ENCODE measurements at places on chromosomes 1 and 21.
A peak's percentile ranks its signal among the peaks of the same experiment; 100 is the strongest.

DNA sequence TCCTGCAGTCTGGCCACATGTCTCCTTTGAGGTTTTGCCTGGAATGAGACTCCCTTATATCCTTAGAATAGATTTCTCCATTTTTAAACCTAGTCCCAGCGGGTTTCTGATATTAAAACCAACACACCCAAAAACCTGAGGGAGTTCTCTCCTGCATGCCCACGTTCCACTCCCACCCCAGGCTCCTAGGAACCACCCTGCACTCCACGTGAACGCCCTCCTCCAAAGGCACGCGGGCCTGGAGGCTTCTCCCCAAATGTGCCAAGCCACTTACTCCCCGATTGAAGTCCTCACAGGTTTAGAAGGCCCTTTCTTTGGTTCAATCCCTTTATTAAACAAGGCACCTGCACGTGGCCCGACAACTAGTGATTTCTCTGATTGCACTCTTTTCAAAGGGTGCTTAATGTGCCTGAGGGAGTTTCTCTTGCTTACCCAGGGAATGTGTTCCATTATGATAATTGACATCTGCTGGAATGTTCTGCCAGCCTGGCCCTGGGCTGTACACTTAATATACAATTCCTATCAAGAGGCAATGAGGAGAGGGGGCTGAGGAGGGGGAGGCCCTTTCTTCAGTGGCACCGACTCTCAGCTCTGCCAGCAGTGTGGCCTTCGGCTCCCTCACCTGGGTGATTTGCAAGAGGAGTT, 104.3 kb upstream of the ADAR start:
- DNase-seq, result no peak
- H3K27ac ChIP-seq, result no peak overlapping the region
- no peaks in the 10 kb centered on the region for H3K27me3 ChIP-seq
- no peaks in the 10 kb centered on the region for H3K4me1 ChIP-seq
- no peak overlapping the region for H3K4me3 ChIP-seq

DNA sequence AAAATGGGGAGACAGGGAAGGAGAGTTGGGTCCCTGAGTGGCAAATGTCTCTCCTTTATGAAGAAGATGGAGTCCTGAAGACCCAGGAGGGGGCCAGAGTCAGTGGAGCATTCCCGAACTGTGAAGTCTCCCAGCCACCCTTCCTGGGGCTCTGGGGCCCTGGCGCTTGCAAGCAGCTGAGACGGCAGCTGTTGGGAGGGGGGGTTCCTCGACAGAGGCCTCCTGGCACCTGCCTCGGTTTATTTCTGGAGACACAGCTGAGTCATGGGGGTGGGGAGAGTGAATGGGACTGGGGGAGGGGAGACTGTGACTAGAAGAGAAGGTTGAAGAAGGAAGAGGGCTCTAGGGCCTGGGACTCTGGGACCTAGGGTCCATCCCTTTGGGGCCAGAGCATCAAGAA, 14.0 kb downstream of the NES start:
- H3K27ac ChIP-seq, result peak overlapping the region; percentile 49
- H3K36me3 ChIP-seq, result no peaks in the 10 kb centered on the region
- H3K4me1 ChIP-seq, result peaks cover 78% of the 10 kb centered on the region
- DNase-seq, result peak; percentile 33
- H3K27me3 ChIP-seq, result no peaks in the 10 kb centered on the region
- H3K4me3 ChIP-seq, result no peak overlapping the region

DNA sequence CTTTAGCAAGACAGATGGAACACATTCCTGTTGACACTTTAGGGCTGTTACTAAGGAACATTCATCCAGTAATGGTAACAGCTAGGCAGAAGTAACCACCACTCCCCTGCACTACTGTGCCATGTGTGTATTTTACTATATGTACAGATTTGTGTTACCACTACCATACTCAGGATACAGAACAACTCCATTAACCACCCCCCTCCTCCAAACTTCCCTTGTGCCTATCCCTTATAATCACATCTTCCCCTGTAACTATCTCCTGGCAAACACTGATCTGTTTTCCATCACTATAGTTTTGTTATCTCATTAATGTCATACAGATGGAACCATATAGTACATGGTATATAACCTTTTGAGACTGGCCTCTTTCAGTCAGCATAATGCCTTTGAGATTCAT, 3.9 kb upstream of the POU2F1 start:
- no peaks in the 10 kb centered on the region for H3K36me3 ChIP-seq
- H3K4me3 ChIP-seq, result no peak overlapping the region
- no peaks in the 10 kb centered on the region for H3K27me3 ChIP-seq
- H3K4me1 ChIP-seq, result no peaks in the 10 kb centered on the region

GRCh38 chr1:98675282-98675681, 13.8 kb downstream of the SNX7 start:
- H3K27ac ChIP-seq, result no peak overlapping the region
- H3K4me1 ChIP-seq, result no peaks in the 10 kb centered on the region
- no peak overlapping the region for H3K4me3 ChIP-seq
- no peak for DNase-seq
